Fibroblast of skin of right biceps (primary cell): ENCODE measurements at places on chromosomes 11 and 22.

- DNase-seq: peak; percentile 8
Measured at GRCh38 chr11:90288212-90288821, 65.5 kb upstream of the CHORDC1 start.

DNA sequence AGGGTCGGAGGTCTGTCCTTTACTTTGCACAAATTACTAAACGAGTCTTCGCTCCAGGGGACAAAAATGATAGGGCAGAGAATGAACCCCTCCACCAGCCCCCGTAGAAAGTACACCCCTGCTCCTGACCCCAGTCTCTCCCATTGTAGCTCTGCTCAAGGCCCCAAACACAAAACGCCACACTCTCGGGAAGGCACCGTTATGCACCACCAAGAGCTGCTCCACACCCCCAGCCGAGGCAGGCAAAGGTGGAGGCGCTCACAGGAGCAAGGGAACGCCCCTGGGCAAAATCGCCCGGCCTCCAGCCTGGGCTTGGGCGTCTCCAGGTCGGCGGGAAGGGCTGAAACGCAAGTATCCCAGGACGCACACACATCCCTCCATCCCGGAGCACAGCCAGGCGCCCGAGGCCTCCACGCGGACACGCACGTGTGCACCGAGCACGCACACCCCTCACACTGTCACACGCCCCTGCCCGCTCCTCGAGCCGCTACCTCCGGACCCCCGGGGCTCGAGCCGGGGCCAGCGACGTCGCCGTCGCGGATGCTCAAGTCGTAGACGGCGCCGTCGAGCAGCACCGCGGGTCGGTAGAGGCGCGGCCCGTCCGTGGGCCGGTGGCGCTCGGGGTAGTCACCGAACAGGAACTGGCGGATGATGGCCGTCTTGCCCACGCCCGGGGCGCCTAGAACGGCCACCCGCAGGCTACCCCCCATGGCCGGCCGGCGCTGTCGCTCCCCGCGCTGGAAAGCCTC, 786 bp downstream of the RASL10A start:
- no peak for DNase-seq

GRCh38 chr11:102331341-102331740, 14.1 kb downstream of the BIRC3 start:
- no peak for DNase-seq

GRCh38 chr11:61046833-61047232, 55.5 kb upstream of the CD5 start:
- no peak for DNase-seq

DNA sequence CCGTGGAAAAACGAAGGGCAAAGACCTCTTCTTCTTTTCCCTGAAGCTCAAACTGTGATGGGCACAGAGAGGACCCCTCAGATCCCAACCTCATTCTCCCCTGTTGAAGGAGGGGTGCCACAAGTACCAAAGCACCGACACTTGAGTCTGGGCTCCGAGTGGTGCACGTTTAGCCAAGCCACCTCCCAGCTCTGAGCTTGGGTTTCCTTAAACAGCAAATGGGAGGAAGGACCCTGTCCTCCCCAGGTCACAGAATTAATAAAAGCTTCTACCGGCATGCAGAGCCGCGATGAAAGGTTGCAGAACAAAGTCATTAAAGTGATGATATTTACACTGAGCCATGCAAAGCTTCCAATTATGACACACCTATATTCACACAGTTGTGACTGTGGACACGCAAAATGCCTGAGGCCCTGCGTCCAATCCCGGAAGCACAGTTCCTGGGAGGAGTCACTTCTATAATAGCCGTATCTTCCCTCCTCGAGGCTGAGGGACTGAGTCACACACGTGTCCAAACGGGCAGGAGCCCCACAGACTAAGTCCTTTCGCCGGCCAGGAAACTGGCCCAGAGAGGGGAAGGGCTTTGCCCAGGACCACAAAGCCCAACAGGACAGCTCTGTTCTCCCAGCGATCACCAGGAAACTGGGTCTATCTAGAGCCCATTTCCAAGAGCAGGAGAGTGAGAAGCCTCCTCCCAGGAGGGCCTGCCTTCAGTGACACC, 922 bp upstream of the CSNK1E start:
- peak; percentile 92 for DNase-seq

- no peak for DNase-seq
Measured at GRCh38 chr11:120562806-120563425, 51.4 kb downstream of the GRIK4 start.

DNA sequence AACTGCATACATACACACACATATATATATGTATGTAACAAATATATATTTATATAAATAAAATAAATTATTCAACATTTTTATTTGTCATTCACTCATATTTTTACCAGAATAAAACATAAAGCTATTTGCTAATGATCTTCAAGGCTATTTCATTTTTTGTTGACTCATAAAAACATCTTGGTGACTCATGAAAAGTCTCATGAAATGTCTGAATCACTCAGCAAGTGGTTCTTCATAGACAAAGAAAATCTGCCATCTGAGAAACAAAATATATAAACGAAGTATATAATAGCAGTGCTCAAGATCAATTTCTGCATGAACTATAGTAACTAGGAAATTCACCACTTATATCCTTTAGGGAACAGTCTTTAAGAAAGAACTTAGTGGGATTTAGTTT, 764.8 kb upstream of the FAT3 start:
- no peak for DNase-seq

DNA sequence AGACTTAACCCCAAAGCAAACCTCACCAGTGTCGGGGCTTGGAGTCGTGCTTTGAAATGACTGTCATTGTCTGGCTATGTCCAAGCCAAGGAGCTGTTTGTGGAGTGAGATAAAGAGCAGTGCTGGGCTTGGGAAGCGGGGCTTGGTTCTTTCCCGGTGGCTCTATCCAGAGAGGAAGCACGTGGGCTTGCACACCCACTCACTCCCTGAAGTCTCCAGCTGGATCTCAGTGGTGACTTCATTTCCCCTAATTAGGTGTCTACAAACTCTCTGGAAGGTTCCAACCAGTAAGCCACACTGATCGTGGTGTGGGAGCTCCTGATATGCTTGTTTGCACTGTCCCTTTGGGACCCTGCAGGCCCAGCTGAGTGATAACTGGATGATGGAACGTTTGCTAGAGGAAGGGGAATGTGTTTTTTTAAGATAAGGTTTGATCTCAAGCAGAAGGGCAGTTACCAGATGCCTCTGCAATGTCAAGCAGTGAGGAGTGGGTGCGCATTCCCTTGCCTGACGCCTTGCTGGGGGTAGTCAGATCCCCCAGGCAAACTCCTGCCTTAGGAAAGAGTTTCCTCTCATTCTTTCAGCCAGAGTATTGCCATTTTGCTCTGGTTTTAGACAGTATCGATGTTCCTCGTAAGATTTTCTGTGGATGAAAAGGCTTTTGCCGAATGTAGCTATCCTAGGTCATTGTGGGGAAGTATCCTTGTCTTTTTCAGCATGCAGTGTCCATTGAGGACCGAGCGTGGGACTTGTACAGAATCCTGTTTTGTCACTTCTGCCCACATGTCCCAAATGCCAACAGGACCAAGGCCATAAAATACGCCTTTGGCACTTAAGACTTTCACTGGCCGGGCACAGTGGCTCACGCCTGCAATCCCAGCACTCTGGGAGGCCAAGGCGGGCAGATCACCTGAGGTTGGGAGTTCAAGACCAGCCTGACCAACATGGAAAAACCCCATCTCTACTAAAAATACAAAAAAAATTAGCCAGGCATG, 90.9 kb downstream of the MICAL2 start:
- DNase-seq: peak; percentile 99

- peak; percentile 49 for DNase-seq
Measured at GRCh38 chr22:28440592-28441390, 238.8 kb downstream of the TTC28 start.

DNA sequence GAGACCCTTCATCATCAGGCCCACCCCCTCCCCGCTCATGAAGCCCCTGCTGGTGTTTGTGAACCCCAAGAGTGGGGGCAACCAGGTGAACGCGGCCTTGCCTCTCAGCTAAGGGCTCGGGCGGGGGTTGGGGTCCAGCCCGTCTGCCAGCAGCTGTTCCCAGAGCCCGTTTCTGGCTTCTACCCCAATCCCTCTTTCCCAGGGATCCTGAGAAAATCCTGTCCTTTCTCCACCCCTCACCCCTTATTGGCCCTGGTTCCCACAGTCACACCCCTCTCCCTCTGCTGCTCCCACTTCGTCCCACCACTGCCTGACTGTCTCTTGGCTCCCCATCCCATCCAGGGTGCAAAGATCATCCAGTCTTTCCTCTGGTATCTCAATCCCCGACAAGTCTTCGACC, 9.4 kb upstream of the MDK start:
- DNase-seq: no peak

DNA sequence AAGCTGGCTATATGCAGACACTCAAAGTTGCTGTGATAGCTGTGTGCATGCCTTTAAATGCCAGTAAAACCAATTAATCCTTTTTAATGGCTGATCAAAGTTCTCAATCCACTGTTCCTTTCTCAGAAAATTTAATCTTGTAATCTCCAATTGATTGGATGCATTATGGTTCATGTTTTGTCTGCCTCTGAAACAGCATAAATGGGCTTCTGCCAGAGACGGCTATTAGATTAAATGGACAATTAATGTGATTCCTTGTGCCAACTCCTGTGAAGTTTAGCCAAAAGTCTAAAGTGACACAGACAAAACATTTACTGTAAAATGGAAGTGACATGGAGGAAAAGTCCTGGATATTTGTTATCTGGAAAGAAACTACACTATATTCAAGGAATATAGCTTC, 952.5 kb upstream of the FAT3 start:
- DNase-seq: no peak

GRCh38 chr22:35594686-35595085, 22.4 kb downstream of the MB start:
- no peak for DNase-seq

GRCh38 chr11:22879630-22880029, 19.4 kb upstream of the CCDC179 start:
- DNase-seq: peak; percentile 37

- peak; percentile 63 for DNase-seq
Measured at GRCh38 chr11:18650859-18651557, 16.9 kb upstream of the SPTY2D1 start.

GRCh38 chr11:7639643-7640025, 33.7 kb downstream of the CYB5R2 start:
- DNase-seq: no peak

- peak; percentile 62 for DNase-seq
Measured at GRCh38 chr11:111918390-111919256, at the start of gene C11orf52. Gene C11orf52 (plus strand): TSS chr11:111918913. CDS start chr11:111918973, 60 bp downstream.
